ENCODE measurements at places on chromosomes 5 and 9.

GRCh38 chr5:77167695-77168121, 42.8 kb upstream of the PDE8B start:
- peak; percentile 15 for DNase-seq

GRCh38 chr5:5795074-5795771, 372.7 kb downstream of the ICE1 start:
- no peak for DNase-seq

DNA sequence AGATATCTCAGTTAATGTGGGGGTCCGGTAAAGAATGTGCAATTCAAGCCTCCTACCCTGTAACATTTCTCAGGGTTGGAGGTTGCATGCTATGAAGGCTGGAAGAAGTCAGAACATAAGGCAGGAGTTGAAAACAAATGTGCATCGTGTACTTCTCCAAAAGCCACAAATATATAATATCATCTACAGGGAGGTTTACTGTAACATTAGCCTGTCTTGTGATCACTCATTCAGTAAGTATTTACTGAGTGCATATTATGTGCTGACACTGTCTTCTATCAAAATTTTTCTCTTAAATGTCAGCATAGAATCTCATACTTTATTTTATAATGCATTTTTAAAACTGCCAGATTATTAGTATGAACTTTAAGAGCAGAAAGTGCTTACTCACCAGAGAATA, 105.6 kb upstream of the ZNF366 start:
- DNase-seq = no peak

DNA sequence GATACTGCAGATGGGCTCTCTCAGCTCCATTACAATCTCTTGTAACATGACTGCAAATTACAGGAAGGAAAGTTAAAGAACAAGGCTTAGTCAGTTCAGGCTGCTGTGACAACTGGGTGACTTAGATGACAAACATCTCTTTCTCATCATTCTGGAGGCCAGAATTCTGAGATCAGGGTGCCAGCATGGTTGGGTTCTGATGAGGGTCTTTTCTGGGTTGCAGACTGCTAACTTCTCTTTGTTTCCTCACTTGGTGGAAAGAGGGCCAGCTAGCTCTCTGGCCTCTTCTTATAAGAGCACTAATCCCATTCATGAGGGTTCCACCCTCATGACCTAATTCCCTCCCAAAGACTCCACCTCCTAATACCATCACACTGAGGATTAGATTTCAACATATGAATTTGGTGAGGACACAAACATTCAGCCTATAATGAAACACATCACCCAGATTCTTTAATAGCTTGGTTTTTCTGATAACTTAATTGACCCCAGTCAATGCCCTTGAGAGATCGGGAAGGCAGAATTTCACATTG, 73.6 kb upstream of the MAMDC2 start:
- no peak for DNase-seq

- DNase-seq = no peak
These were observed 781 bp upstream of the COL23A1 start for GRCh38 chr5:178590924-178591423.

DNA sequence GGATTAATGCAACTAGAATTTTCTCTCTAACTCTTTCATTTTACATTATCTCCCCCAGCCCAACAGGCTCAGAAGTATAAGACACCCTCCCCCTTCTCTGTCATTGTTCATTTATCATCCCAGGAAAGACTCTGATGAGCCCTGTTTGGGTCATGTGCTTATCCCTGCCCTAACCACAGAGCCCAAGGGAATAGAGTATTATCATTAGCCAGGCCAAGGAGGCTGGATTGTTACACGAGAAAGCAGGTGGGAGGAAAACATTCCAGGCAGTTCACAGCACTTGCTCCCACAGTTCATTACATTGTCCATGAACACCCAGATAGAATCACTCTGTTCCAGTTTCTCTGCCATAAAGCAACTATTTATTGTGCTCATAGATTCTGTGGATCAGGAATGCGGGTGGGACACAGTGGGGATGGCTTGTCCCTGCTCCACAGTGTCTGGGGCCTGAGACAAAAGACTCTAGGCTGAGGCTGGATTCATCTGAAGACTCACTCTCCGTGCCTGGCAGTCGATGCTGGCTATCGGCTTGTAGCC, 59.5 kb upstream of the TMEM215 start:
- no peak for DNase-seq

DNA sequence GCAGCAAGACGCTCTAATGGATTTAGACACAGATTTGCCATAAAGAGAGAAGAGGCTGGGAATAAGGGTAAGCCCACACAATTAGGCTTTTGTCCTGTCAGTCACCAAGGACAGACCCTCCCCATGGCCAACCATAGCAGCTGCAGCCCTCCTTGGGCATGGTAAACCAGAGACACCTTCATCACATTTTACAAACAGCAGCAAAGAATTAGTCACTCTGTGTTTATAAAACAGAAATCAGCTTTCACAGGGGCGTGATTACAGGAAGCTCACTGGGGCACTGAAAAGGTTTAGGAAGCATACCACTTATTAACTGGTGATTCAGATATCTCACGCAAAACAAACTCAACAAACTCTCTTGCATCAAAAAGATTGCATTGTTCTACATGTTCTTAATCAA, 37.3 kb upstream of the ZNF622 start:
- no peak for DNase-seq

GRCh38 chr9:129513282-129513681, 107.6 kb downstream of the C9orf50 start:
- DNase-seq = no peak

GRCh38 chr5:2453781-2454180, 297.7 kb downstream of the IRX2 start:
- DNase-seq = peak; percentile 84

- DNase-seq = peak; percentile 77
These were observed 1.3 kb downstream of the ERBIN start for GRCh38 chr5:65927503-65928321.

DNA sequence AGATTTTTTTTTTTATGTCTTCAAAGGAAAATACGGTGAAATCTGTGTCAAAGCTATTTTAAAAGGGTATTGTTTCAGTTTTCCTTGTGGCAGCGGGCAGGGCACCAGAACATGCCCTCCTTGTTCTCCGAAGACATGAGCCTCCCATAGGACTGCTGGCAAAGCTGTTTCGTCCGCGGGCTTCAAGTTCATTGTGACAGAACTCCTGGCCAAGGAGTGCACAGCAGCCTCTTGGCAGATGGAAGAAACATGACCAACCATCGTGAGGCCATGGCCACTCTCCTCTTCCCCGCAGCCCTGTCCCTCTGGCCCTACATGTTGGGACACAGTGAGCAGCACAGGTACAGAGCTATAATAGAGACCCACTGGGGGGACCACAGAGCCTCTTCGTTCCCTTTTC, 99.5 kb downstream of the AOPEP start:
- no peak for DNase-seq

- DNase-seq = peak; percentile 34
These were observed 188.3 kb downstream of the CNTLN start for GRCh38 chr9:17322882-17323864.

- DNase-seq = peak; percentile 14
These were observed 66.8 kb downstream of the TBCA start for GRCh38 chr5:77709340-77709739.

GRCh38 chr5:175675873-175676272, 18.0 kb downstream of the HRH2 start:
- DNase-seq = no peak

GRCh38 chr5:102453716-102454115, 45.1 kb downstream of the SLCO6A1 start:
- no peak for DNase-seq

- no peak for DNase-seq
These were observed 90.6 kb downstream of the RALGPS1 start for GRCh38 chr9:127004946-127005769.

- DNase-seq = no peak
These were observed 222.3 kb downstream of the ARL15 start for GRCh38 chr5:54088081-54088480.

DNA sequence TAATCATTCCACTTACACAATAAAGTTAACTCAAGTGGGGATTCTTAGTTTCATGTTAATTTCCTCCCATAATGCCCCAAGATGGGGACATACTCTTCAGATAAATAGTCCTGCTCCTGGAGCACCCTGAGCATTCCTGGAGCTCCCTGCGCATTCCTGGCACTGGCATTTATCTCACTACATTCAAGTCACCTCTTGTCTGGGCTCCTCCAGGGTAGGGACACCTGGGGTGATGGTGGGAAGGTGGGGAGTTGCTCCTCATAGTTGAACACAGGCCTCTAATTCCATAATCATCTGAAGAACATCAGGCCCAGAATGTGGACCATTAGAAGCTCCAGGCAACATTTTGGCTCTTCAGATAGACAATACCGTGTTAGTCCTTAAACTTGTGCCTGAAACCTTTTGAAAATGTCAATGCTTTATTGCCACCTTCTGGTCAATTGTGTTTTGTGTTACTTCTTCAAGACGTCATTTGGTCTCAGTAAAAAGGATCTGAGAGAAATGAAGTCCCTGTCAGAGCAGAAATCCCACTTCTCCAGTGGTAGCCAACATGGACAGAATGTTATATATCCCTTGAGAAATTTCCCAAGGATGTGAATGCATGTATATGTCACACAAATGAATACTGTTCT, 14.2 kb upstream of the AGGF1 start:
- peak; percentile 80 for DNase-seq

DNA sequence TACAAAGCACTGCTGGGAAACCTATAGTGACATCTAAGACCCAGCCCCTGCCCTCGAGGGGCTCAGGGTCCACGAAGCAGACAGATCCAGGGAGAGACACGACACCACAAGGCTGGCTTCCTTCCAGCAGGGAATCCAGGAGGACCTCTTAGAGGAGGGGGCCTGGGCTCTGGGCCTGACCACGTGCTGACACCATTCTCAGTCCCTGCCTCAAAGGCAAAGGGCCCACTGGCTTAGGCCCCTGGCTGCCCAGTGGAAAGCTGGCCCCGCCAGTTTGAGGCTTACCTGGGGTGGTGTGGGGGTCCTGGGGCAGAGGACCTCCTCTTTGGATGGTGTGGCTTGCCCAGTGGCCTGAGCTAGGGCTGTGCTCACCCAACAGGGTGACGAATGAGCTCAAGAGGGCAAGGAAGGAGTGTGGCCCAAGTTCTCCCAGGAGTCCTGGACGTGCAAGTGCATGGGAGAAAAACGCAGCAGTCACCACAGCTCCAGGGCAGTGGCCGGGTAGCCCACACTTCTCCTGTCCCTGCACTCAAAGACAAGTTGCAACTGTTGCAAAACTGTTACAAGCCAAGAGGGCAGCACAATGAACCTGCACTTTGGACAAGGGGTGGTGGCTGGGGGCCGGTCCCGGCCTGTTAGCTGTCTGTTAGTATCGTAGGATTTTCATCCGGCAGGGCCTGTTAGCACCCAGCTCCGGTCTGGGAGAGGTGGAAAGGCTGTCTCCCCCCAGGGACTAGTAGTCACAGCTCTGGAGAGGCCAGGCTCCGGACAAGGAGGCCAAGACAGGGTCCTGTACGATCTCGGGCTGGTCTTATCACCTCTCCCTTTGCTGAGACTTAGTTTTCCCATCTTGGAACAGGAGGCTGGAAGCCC, 1.5 kb upstream of the SARDH start:
- no peak for DNase-seq

DNA sequence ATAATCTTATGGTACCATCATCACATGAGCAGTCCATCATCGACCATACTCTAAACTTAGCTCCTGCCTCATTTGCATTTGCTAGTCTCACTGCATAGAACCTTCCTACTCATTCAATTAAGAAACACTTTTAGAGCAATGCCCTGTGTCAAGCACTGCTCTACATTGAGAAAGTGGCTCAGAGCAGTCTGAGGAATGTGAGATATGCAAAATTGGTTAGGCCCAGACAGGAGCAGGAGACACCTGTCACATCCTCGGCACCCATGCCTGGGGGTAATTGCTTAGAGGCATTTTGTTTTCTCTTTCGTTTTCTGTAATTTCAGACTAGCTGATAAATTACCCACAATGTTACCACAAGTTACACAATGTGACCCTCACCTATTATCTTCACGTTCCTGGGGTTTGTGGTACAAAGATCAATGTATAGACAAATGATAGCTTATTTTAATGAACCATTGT, 4.9 kb upstream of the RARS1 start:
- DNase-seq = no peak

DNA sequence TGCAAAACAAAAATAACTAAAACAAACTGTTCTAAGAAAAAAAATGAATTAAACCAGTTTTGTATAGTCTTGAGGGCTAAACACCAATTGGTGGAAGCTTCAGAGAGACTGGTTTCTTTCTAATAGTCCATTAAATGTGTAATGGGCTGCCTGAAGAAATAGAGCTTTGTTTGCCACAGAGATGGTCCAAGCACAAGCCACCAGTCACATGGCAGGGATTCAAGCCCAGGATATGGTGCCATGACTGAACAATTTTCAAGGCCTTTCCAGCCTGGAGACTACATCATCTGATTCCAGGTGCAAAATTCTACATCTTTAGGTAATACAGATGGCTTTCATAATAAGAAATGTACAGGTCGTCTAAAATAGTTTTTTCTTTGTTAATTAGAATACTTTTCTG, 355.3 kb downstream of the NR2F1-AS1 start:
- no peak for DNase-seq

GRCh38 chr9:5784526-5785315, 48.2 kb downstream of the ERMP1 start:
- DNase-seq = no peak

- no peak for DNase-seq
These were observed 134.4 kb downstream of the PTTG1 start for GRCh38 chr5:160555971-160556631.

GRCh38 chr5:170115925-170116324, 10.2 kb downstream of the FOXI1 start:
- DNase-seq = no peak

- DNase-seq = no peak
These were observed 86.9 kb upstream of the PITX1 start for GRCh38 chr5:135120951-135121350.

DNA sequence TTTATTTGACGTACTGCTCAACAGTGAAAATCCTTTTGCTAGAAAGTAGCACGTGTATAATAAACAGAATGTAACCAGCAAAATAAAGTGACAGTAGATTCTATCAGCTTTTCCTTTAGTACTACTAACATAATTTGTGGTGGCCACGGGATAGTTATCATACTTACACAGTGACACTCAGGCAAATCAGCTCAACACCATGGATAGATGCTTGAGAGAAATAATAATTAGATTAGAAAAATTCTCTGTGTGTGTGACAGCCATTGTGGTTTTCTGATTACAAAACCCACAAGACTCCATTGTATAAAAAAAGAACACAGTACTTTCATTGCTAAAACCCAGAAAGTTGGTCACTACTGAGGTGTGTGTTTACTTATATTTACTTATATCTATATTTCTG, 101.1 kb downstream of the MUSK start:
- DNase-seq = no peak

GRCh38 chr5:170466988-170467707, 36.7 kb upstream of the KCNIP1 start:
- no peak for DNase-seq

DNA sequence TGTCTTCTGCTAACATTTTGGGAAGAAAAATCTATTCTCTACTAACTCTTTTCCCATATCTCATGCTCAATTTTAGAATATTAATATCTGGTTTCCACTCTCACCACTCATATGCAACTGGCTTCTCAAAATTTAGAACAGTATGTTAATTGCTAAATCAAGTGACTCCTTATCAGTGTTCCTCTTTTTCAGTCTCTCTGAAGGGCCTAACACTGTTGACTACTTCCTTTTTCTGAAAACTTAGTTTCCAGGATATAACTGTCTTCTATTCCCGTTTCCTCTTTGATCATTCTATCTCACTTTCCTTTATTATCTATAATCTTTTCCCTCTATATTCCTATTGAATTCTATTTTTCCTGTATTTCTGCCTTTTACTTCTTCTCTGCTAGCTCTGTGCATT, 1717.2 kb upstream of the C9orf72 start:
- no peak for DNase-seq
